ENCODE measurements at places on chromosomes 12 and 14. TPM values are rescaled to one million over a fixed set of nuclear protein-coding genes. Genes with fewer than 3 reads are reported as not detected.

DNA sequence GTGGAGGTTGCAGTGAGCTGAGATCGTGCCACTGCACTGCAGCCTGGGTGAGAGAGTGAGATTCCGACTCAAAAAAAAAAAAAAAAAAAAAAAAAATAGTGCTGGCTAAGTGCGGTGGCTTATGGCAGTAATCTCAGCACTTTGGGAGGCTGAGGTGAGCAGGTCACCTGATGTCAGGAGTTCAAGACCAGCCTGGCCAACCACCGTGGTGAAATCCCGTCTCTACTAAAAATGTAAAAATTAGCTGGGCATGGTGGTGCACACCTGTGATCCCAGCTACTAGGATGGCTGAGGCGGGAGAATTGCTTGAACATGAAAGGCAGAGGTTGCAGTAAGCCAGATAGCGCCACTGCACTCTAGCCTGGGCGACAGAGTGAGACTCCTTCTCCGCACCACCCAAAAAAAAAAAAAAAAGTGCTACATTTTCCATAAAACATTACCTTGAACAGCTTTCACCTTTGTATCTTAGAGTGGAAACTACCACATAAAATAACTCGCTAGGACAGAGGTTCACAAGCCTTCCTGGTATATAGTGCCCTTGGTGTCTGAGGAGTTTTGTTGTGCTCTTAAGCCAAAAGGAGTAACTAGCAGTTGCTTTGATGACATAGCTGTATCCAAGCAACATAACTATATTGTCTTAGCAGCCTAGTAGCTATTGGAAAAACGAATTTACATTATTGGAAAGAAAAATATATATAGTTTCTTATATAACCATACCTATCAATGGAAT, 11.1 kb downstream of the PTGES3 start:
- no peak for DNase-seq

TAS2R20 gene
- polyA plus RNA-seq, result 1.1 TPM

GRCh38 chr14:98651037-98651436, 621.0 kb downstream of the BCL11B start:
- DNase-seq, result no peak

DNA sequence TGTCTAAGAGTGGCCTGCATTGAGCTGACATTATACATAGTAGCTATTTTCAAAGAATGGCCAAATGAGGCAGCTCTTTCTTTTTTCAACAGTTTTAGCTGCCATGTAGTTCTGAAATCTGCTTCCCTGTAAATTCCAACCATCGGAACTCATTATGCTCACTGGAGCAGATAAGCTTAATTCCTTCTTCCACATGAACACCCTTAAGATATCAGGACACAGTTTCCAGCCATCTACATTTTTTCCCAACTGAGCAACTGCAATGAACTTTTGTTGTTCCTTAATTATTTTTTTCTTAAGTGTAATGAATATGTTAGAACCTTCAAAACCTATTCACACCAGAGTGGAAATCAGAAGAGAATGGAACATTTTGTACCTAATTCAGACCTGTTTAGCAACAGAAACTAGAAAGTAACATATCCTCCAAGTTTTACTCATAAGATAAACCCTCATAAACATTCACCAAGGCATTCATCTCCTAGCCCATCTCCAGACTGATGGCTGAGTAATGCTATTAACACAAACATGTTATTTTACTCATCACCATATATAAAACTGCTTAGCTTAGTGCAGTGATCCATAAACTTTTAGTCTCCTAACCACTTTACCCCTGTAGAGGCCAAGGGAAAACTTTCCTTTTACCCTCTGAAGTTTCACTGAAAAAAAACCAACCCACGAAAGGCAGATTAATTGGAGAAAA, 296.1 kb upstream of the SYT1 start:
- no peak for DNase-seq

GRCh38 chr12:94761559-94761958, 111.2 kb upstream of the TMCC3 start:
- DNase-seq, result no peak

CLMN gene
- 24.0 TPM for polyA plus RNA-seq

- no peak for DNase-seq
These were observed 26.8 kb upstream of the APOF start for GRCh38 chr12:56389412-56389811.

DNA sequence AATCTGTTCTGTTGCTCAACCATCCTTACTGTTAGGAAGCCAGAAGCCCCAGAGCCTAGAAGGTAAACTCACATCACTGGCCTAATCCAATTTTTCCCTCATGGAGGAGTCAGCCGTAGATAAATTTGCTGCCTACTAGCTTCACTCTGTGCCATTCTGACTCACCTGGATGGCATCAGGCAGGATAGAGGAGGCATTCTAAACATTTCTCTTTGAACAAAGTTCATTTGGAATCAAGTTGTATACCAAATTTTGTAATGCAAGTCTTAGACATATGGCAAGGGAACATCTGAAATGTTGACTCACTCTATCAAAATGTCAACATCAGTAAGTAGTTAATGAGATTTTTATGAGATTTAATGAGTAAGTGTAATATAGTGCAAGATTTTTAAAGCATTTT, 13.6 kb upstream of the TBC1D30 start:
- DNase-seq, result no peak

DNA sequence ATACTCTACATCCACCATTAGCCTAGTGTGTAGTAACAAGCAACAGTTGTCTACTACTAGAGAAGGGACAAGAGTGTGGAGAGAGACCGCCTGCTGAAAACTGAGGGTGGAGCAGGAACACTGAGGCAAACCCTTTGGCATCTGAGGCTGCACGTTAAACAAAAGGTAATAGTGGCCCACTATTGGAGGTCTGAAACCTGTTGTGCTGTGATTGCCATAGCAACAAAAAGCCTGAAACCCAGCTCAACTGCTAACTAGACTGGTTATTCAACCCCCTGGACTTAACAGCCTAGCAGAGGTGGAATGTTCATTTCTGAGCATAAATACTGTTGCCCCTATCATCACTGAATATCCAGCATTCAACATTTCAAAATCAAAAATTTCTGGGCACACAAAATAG, 43.0 kb downstream of the PPP4R4 start:
- DNase-seq, result no peak
